ENCODE measurements at places on chromosomes 5 and 9. TPM values are rescaled to one million over a fixed set of nuclear protein-coding genes. Genes with fewer than 3 reads are reported as not detected.

Gene TXNDC8
- total RNA-seq = not detected

GRCh38 chr5:151595411-151595826 is 4.3 kb upstream of the FAT2 start:
- no peak for DNase-seq

DNA sequence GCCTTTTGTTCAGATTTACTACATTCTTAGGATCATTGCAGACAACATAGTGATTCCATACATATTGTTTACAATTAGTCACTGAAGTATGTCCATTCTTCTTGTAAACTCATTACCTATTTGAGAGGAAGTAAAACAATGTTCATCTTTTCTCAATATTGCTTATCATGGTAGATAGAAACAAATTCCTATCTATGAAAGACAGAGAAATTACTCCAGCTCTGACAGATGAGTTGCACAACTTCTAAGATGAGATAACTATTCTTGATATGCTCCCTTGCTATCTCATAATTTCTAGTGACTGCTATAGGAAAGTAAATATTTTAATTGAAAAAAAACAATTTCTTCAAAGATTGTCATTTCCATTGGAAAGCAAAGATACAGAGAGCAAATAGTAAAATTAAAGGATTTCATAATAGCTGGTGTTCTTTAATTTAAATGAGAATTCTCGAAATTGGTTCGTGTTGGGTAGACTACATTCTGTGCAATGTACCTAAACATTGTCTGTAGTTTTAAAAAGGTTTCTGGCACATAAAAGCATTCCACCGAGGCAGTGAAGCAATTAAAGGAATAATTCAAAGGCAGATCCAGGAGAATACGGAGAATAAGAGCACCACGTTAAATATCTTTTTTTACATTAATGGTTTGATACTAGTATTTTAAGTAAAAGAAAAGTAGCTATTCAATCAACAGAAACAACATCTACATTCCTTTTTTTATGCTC is 1029.1 kb upstream of the ACO1 start:
- no peak for DNase-seq

Gene TSSK1B
- total RNA-seq = 0.52 TPM

DNA sequence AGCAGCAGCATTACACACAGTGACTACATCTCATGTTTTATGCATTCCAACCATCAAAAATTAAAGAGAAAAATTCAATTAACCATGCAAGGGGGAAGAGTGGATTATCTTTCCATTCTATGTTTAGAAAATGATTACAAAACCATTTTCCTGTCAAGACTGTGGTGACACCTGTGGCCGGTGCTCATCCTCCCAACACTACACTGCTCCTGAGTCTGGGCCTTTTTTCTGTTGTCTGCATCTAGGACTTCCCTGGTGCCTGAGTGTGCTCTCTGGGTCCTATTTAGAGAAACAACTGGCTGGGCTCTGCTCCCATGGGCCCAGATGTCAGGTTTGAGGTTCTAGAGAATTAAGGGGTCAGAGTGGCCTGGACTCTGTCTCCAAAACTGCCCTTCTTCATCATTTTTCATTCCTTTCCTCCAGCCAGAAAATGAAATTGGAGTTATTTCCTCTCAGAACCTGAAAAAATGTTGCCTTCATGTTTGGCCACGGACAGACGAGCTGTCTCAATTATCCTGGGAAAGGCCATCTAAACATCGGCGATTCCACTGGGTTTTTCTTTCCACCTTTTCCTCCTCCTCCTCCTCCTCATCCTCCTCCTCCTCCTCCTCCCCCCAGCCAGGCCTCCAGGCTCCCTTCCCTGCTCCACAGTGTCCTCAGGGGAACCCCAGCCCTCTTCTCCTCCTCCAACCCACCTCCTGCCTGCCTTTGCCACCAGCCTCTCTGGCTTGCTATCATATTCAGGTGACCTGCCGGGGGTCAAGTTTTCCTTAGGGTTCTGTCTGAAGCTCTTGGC is 11.4 kb upstream of the ARSI start:
- no peak for DNase-seq

DNA sequence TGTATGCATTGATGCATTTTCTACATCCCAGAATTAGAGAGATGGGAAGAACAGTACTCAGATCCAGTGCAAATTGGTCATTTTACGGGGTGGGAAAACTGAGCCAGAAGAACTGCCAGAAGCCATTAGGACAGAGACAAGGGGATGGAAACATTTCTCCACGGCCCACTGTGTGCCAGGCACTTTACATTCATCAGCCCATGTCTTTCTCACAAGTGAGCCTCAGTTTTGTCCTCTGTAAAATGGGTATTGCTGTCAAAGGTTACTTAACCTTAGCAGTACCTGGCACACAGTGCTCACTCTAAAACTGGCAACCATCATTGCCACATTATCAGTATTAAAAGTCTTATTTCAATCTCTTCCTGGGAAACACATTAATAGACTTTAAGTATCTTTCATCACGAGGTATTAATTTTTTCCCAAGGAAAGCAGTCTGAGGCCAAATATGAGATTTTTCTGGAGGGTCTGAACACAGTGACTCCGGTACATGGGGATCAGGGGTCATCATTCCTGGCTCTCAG is 5.2 kb downstream of the DUSP1 start:
- peak; percentile 64 for DNase-seq

DNA sequence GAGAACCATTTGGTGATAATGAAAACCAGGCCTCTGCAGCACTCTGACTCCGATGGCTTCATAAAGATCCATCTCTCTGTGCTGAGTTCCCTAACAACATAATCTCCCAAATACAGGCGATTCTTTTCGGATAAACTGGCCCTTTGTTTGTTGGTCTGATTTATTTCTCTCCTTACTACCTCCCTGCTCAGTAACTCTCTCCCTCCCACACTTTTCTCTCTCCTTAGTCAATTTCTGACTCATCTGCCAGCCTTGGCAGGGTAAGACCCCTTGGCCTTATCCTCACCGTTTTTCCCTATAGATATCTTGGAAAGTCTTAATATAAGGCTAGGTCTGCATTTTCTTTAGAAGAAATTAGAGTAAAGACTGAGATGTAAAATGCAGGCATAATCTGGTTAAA is 128.7 kb downstream of the BRINP1 start:
- DNase-seq = no peak

Gene BHMT2
- 0.45 TPM for total RNA-seq

Gene C9orf43
- 0.19 TPM for total RNA-seq

GRCh38 chr9:5575000-5575399 is 53.9 kb upstream of the RIC1 start:
- no peak for DNase-seq

DNA sequence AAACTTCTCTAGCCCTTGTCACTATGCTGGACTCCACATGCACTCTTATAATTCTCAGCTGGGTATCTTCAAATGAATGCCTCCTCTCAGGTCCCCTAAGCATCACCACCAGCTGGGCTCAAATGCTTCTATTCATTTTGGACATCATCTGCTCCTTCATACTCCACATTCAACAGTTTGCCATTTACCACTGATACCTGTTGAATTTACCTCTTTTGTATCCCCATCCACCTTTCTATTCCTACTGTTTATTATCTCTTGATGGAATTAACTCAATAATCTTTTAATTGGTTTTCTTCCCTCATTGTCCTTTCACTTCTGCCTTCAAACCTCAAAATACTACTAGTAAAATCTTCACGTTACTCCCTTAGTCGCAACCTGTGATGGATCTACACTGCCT is 14.5 kb downstream of the RANBP6 start:
- DNase-seq = no peak

GRCh38 chr5:125393221-125393815 is 646.9 kb upstream of the ZNF608 start:
- DNase-seq = no peak

DNA sequence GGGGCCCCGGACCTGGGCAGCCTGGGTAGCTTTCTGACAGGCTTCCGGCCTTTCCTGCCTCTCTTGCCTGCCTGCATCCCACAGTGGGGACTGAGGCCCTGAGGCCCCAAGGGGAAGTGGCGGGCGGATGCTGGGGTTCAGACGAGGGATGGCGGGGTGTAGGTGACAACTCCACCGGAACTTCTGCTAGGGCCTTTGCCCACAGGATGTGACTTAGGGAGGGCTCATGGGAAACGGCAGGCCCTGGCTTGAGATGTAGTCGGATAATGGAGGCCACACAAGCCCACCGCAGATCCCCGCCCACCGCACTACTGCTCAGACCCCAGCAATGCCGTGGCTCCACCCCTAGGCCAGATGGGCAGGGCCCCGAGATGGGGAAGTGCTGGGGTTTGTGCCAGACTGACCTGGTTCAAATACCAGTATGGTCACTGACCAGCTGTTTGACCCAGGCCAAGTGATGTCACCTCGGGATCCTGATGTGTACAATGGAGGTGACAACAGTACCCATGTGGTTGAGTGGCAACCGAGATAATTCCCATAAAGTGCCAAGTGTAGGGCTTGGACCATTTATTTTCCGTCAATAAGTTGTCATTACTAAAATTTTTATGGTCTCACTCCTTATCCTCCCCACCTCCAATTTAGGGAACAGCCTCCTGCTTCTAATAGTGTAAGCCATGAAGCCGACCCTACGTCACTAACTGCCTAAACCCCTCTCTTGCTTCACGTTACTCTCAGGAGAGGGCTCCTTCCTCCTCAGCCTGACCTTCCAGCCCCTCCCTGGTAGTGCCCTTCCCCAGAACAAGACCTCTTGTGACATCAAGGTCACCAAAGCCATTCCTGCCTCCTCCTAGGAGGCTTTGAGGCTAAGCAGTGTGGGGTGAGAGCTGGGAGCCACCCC is 2.5 kb upstream of the CDK9 start:
- DNase-seq = no peak

GRCh38 chr5:128062172-128062746 is 21.3 kb upstream of the SLC12A2 start:
- DNase-seq = peak; percentile 85

Gene JAKMIP2
- 0.52 TPM for total RNA-seq

Gene ZDHHC12
- total RNA-seq = 64.6 TPM

- DNase-seq = no peak
Measured at GRCh38 chr9:117097761-117098160, 317.1 kb downstream of the ASTN2 start.

GRCh38 chr5:72418271-72418670 is 88.9 kb downstream of the ZNF366 start:
- DNase-seq = no peak

DNA sequence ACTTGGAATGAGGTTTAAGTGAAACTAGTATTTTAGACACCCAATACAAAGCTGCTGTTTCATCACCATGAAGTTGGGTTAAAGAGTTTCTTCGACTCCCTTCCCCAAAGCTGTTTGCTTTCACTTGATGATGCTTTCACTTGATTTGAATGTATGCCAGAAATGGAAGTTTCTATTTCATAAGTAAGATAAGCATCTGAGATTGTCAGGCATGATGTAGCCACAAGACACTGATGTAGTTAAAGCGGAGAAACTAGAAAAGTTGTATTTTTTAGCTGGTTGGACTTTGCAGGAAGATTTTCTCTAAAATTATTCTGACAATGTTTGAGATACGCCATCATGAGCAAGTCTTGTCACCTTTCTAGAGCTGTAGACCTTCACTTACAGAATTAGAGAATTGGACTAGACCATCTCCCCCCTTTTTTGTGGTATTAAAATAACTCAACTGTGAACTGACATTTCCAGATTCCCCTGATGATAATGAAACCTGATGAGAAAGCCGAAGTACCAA is 20.0 kb downstream of the MOCS2 start:
- no peak for DNase-seq

DNA sequence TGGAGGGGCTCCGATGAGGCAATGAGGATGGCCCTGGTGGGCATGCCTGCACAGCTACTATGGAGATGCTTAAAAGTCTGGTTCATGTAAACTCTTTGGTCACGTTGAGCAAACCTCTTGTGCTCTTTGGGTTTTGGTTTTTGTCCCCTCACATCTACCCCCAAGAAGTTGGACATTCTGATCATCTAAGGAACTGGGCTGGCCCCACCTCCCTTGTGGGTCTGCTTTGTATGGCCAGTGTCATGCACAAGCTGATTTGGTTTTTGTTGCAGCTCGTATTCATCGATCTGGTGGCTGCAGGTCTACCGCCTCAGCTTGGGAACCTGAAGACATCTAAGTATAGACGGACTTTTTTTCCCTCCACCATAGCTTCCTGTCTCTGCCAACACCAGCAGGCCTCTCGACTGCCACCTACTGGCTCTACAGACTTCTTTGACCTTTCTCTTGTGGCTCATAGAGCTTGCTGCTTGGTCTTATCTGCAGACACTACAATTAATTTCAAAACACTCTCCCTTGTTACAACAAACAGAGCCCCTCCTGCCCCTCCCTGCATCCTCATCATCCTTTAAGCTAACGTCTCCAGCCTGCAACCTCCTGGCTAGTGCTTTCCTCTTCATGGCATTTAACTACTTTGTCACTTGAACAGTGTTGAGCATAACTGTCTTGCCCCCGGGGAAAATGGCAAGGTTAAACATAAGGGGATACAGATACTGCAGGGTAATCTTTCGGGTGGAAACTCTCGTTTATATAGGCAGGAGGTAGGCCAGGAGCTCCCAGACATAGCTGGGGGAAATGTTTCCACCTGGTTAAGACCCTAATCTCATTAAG is 34.5 kb downstream of the TSTD2 start:
- peak; percentile 70 for DNase-seq

GRCh38 chr5:27437594-27438200 is 399.3 kb upstream of the CDH9 start:
- DNase-seq = peak; percentile 53

Gene LOX
- total RNA-seq = 26.4 TPM

- peak; percentile 67 for DNase-seq
Measured at GRCh38 chr5:145811834-145812625, 23.1 kb downstream of the PRELID2 start.

DNA sequence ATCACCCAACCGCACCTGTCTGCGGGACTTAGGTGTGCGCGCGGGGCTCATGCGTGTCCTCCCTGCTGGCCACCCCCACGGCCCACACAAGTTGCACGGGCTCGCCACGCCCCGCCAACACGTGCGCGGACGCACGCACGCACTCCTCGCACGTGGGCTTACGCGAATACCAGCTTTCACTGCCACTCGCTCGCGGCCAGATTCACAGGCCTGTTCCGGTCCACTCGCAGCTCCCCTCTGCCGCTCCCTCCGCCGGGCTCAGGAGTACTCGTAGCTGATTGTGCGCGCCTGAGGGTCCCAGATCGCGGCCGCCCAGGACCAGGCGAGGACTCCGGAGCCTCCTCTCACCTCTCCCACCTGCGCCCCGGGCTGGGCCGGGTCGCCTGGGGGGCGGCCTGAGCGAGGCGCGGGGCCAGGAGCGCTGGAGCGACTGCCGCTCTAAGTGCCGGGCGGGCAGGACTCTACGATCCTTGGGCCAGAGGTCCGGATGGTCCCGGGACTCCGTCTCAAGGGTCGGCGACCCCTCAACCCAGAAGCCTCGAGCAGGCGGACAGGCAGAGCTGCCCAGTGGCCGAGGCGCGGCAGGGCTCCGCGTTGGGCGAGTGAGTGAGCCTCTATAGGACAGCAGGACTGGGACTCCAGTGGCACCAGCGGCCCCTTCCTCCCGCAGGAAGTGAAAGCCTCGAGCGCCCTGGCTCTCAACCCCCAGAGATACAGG is 3.4 kb downstream of the PCDHGC5 start:
- no peak for DNase-seq

GRCh38 chr9:91089405-91090129 is 272.2 kb downstream of the AUH start:
- DNase-seq = peak; percentile 66

- DNase-seq = no peak
Measured at GRCh38 chr9:6605202-6605601, 40.3 kb downstream of the GLDC start.

Gene SLC25A2
- total RNA-seq = not detected

Data from LHCN-M2 (cell line).